Retina (tissue), 1 donor: ENCODE measurements at places on chromosomes 12 and 14.

DNA sequence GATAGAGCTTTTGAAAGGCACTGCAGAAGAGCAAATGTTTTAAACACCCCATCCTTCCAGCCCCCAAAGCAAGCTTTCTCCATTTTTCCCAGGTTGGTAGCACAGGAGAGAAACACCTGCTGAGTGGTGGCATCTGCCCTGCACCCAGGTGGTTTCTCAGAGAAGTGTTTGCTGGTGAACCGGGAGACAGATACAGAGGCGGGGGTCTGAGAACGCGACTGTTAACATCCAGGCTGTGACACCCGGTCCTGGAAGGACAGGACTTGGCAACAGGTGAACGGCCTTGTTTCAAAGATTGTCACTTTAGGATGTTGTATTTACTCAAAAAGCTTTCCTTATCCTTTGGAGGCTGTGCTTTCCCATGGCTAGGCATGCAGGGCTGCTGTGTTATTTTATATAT lies 18.5 kb downstream of the MMAB start:
- no peak for DNase-seq

GRCh38 chr14:104937161-104937560 lies 12.5 kb downstream of the PLD4 start:
- no peak for DNase-seq

DNA sequence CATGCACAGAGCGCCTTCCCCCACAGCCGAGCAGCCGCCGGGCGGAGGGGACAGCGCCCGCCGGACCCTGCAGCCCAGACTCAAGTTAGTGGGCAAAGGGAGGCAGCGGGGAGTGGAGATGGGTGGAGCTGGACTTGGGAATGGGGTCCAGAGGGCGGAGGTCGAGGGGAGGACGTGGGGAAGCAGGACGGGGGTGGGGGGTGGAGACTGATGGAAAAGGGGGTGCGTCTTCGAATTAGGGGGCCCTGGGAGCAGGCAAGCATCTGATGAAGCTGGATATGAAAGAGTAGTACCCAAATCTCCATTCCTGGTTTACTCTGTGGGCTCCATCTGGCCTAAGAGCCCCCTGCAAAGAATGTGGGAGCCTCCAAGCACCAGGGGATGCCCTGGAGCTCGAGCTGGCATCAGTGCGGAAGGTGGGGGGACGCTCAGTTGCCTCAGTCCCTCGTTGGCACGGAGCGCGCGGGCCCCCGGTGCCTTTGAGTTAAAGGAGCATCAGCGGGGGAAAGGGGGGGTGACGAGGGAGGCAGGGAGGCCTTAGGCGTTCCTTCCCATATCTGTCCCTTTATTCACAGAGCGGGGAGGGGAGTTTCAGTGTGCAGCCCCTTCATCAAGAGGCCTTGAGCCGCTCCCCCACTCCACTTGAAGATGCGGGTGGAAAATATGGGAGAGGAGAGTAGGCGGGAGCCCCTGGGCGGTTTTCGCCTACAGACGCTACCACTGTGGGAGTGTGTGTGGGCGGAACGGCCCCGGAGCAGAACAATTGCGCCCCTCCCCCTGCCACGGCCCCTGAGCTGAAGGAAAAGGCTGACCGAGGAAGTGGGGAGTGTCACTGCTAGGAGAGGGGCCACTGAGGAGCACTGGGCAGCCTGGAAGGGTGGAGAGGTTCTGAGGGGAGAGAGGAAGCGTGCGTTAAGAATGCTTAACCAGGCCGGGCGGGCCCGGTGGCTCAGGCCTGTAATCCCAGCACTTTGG lies 644 bp downstream of the NAB2 start:
- peak; percentile 87 for DNase-seq

DNA sequence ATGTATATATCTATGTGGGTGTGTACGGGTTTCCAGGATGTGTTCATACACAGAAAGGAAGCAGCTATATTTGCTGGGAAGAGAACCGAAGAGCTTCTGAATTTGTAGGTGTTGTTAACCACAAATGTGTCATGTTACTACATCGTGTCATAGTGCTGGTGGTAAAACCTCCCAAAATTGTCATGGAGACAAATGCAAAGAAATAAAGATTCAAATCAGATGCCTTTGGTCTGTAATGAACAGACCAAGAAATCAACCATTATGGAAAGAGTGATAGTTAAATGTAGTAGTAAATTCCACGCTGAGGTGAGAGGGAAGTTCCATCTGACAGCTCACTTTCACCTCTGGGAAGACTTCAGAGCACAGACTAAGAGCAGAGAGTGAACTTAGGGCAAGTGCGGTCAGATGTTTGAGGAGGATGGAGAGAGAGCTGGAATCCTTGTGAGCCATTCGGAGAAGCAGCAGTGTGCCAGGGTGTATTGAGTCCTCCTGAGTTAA lies 487.5 kb downstream of the TMEM121 start:
- no peak for DNase-seq

DNA sequence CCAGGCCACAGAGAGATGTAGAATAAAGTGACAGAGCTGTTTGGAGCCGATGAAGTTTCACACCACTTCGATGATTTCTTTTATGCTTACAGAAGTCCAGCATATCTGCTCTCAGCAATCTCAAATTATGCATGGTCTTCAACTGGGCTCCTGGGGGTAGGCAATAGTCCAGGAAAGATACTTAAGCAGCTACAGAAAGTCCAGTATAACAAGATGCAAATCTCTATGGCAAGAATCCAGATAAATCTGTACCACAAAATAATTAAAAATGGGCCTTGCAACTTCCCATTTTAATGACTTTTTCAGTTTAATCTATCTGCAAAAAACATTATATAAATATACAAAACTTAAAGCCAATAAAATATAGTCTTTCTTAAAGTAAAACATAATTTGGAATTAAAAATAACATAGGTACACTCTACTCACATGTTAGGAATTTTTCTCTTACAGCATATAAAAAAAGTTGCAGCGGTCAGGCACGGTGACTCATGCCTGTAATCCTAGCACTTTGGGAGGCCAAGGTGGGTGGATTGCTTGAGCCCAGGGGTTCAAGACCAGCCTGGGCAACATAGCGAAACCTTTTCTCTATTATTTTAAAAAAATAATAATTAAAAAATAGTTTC lies 20.5 kb upstream of the RAD51AP1 start:
- no peak for DNase-seq

DNA sequence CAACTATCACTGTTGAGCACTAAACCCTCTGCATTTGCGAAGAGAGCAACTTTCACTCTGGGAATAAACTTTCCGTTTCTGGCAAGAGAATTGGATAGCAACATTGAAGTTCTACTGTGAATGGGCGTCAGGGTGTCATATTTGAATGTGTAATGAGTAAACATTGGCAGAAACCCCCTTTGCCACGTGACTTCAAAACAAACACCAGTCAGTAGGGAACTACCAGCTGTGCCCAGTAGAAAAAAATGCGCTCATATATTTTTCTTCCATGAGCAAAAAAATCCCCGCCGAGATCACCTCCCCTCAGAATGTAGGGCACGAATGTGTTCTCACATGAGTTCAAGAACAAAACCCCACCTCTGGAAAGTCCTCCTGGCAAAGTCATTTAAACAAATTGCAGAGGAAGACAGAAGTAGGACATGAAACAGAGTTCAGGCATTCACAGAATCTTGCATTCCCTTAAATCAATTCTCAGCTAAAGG lies 80.6 kb downstream of the BTG1 start:
- no peak for DNase-seq

DNA sequence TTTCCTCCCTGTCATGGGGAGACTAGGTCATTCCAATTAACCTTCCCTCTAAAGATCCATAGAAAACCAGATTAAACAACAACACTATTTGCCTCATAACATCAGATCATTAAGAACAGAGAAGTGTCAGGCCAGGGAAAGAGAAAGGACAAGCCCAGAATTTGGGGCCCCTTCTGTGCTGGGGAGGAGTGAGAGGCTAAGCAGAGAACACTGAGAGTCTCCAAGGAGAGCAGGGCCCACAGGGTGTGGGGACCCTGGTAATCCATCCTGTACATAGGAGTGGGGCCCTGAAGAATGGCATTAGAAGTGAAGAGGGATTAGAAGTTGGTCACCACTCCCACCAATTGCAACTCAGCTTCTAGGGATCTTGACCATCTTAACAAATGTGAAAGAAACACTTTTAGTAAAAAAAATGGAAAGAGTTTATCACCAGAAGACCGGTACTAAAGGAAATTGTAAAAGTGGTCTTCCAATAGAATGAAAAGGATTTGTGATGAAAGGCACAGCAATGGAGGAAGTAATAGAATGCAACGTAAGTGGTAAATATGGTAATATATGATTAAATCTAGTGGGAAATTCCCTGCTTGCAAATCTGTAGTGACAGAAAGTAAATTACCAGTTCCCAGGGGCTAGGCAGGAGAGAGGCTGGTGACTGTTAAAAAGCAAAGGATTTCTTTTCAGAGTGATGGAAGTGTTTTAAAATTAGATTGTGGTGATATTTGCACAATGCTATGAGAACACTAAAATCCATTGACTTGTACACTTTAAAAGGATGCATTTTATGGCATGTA lies 14.0 kb upstream of the TMTC1 start:
- DNase-seq = no peak

- no peak for DNase-seq
These were observed 40.8 kb downstream of the CDC42BPB start for GRCh38 chr14:103016594-103016993.

GRCh38 chr12:49920241-49920914 lies 16.7 kb upstream of the FAIM2 start:
- no peak for DNase-seq

- DNase-seq = no peak
These were observed 183.3 kb upstream of the KRR1 start for GRCh38 chr12:75694534-75695268.

- no peak for DNase-seq
These were observed 760.1 kb downstream of the RPS29 start for GRCh38 chr14:48826058-48826457.

DNA sequence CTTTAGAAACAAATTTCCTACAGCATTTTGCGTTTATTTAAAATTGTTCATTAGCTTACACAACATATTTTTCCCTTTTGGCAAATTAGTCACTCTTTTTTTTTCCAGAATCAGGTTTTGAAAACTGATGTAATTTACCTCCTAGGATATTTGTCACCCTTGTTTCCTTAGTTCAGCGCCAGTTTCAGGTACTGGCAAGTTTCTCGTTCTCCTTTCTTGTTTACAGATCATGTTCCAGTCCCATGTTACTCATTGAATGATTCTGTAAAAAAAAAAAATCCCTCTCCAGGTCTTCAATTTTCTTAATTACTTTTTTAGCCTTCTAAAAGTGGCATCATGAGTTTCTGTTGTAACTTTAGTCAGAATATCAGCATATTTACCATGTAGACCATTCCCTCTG lies 2.7 kb downstream of the PPP4R4 start:
- DNase-seq = no peak

GRCh38 chr12:6314776-6315175 lies 4.3 kb downstream of the PLEKHG6 start:
- DNase-seq = no peak

DNA sequence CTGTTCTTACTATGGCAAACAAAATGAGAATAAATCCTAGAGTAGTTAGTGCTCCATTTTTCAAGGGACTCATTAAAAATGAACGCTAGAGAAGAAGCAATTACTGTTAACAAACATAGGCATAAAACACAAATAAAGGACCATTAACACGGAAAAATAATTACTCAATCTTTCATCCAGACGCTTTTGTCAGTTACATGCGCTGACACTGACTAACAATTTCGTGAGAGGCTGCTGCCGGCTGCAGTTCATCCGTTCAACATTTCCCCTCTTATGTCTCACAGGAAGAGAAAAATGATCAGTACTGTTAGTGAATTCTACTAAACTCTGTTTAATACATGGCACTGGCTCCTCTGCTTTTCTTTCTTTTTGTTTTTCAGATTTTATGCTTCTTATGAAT lies 472.7 kb upstream of the FLRT2 start:
- peak; percentile 18 for DNase-seq

GRCh38 chr12:62296001-62296400 lies 35.8 kb downstream of the USP15 start:
- no peak for DNase-seq

- DNase-seq = no peak
These were observed 87.1 kb upstream of the PLEKHG7 start for GRCh38 chr12:92615703-92616102.

DNA sequence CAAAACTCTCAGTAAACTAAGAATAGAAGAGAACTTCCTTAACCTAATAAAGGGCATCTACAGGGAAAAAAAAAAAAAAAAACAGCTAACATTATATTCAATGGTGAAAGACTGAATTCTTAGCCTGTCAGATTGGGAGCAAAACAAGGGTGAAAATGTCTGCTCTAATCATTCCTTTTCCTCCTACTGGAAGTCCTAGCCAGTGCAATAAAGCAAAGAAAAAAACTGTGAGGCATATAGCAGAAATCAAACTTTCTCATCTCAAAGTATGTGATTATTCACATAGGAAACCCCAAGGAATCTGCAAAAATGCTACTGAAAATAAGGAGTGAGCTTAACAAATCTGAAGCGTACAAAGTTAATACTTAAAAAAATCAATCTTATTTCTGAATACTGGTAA lies 170.7 kb downstream of the NUAK1 start:
- DNase-seq = no peak

DNA sequence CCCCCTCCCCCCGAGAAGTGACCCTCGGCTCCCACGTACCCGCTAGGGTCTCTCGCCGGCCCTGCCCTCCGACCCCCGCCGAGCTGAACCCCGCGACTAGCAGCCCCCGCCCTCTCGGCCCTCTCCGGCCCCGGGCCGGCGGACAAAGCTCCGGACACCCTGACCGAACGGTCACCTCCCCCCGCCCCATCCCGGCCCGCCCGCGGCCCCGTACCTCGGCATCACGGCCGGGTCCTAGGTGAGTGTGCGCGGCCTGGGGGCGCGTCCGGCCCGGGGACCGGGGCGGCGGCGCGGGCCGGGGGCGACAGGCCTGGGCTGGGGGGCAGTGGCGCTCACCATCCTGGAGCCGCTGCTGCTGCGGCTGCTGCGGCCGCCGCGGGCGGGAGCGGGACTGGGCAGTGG lies at the start of gene FIGNL2:
TSS of gene FIGNL2 (minus strand) at position 393 of the 402 bp plus-strand sequence. CDS start 26,305 bp downstream, outside the sequence.
- DNase-seq = no peak

DNA sequence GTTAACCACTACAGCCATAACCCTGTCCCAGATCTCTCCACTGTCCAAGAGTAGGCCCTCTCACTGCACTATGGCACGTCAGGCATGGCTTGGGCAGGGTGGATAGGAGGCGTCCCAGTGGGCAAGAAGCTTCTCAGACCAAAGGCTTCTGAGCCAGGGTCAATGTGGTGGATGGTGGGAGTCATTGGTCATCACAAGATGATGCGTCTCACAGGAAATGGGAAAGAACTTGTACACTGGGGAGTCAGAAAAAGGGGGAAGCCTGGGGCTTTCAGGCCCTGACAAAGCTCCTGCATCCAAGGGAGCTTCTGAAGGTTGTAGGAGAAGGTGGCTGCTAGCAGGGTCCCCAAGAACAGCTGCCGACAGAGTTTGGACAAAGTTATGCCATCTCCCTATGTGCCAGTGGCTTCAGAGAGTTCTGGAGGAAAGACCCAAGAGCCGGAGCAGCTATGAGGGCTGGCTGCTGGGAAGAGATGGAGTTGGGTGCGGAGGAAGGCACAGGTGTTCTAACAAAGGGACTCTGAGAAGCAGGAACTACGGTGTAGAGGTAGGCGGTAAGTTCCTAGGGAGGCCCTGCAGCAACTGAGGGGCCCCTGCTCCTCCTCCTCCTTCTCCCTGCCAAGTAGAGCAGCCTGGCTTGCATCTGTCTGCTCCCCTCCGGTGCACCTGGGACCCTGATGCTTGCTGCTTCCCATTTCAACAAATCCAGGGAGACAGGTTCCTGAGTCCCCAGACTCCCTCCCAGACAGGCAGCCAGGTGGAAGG lies 81.1 kb downstream of the ARL6IP4 start:
- DNase-seq = no peak
